ENCODE measurements at places on chromosomes 3 and 15.
A peak's percentile ranks its signal among the peaks of the same experiment; 100 is the strongest.

GRCh38 chr3:56192001-56192400 is 276.3 kb downstream of the ERC2 start:
- ATAC-seq = no peak

DNA sequence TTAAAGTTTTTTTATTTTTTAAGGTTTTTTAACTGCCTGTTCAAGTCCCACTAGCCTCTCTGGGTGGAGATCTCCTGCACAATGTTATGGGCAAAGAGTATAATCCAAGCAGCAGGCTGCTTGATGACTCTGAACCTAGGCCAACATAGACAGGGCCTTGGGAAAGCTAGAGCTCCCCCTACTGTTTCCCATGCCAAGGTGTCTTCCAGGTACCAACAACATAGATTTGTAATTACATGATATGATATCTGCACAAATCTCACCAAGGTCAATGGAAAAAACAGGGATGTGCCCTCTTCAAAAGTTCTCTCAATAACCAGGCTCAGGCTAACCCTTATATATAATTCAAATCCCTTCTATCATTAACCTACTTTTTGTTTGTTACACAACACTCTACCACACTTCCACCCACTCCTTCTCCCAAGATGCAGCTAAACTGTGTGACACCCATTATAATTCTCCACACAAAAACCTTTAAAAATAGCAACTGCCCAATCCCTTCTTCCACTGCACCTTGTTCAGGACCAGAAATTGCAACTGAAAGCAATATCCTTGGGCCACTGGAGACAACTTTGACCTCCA is 43.8 kb downstream of the RBM15B start:
- peak; percentile 95 for ATAC-seq

GRCh38 chr3:163644172-163644571 is 1434.1 kb downstream of the SI start:
- ATAC-seq = no peak

DNA sequence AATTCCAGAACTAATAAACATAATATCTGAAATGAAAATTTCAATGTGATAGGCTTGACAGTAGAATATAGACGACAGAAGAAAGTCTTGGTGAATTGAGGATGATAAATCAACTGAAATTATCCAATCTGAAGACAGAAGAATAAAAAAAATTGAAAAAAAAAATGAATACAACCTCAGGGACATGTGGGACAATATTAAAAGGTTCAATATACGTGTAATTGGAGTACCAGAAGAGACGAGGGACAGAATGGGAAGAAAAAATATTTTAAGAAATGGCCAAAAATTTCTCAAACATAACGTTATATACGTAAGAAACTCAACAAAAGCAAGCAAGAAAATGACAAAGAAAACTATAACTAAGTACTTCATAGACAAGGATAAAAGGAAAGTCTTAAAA is 43.3 kb upstream of the HCLS1 start:
- no peak for ATAC-seq

GRCh38 chr3:83843716-83844115 is 1115.1 kb upstream of the CADM2 start:
- no peak for ATAC-seq

DNA sequence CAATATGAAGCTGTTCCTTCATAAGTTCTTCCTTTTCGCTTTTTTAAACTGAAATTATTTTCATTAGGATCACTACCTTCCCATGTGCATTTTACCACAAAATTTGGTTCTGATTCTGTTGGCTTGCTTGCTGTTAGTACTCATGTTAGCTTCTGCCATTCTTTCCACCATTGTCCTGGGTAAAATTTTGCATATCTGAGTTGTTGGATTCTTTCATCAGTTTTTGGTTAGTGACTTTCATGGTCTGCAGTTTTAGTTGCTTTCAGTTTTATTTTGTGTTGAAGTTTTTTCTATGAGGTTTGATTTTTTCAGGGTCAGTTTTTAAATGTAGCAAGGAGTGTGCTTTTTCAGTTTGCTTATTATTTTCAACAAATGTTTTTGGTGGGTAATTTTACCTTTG is 71.9 kb downstream of the SMAD3 start:
- ATAC-seq = no peak

DNA sequence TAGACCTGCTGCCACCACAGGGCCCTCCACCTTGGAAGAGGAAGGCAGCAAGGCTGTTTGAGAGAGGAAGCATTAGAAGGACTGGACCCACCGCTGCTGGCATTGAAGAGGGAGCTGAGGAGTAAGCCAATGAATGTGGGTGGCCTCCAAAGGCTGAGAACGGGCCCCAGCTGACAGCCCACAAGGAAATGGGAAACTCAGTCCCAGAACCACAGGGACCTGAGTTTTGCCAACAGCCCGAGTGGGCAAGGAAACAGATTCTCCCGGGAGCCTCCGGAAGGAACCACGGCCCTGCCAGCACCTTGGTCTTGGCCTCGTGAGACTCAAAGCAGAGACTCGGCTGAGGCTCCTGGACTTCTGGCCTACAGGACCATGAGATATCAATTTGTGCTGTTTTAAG is 95.4 kb upstream of the SNRPA1 start:
- no peak for ATAC-seq

DNA sequence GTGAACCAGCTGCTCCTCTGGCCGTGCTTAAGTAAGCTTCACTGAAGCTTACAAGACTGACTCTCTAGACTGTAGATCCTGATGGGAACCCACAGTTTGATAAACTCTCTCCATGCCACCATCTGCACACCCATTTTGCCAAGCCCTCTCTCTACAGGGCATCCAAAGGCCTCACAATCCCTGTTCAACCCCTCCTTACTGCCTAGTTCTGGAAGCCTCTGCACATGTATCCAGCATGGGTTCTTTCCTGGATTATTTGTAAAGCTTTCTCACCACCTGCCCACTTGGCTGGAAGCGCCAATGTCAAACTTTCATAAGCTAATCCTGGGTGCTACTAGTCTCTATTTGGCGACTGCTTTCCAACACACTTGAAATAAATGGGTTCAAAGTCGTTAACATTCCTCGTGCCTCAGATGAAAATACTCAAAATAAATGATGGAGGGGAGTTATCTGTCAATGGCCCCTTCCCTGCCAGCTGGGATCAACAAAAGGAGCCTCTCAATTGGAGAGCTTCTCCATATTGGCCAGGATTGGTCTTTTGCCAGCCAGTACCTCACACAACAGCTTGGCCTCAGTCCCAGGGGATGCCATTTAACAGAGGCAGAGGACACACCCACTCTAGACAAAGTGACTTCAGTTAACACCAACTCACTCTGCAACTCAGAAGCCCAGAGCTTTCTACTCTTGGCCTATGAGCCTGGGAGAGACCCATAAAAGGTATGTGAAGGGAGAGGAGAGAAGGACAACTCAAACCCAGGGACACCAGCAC is 48.1 kb downstream of the SH3BP5 start:
- ATAC-seq = peak; percentile 62

GRCh38 chr15:101531170-101531569 is 41.7 kb upstream of the PCSK6 start:
- ATAC-seq = no peak

DNA sequence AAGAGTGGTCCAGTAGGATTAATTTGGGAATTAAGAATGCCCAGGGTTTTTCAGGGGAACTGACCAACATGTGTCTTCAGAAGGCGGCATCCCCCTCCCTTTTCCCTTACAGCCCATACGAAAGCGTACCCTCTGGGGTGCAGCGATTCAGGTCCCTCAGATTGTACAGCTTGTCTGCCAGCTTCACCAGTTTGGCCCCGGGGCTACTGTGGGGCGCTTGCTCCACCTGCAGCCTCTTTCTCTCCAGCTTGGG is 848 bp downstream of the HDDC3 start:
- no peak for ATAC-seq

GRCh38 chr3:143998266-143998665 is 26.6 kb downstream of the DIPK2A start:
- ATAC-seq = no peak

DNA sequence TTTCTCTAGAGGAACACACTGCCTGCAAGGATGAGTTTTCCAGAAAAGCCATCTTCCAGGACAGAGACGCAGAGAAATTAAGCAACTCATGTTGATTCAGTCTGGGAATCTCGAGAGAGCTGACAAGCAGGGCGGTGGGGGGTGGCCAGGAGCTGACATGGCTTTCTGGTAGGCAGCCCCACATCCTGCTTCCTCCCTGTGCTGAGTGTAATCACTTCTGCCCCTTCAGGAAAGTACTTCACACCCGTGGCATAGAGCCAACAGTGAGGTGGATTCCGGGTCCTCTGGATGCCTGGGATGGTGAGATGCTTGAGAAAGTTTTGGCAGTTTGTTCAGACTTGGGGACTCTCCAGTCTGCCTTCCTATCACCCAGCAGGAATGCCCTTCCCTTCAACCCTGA is 221.1 kb downstream of the SLCO3A1 start:
- ATAC-seq = peak; percentile 20

DNA sequence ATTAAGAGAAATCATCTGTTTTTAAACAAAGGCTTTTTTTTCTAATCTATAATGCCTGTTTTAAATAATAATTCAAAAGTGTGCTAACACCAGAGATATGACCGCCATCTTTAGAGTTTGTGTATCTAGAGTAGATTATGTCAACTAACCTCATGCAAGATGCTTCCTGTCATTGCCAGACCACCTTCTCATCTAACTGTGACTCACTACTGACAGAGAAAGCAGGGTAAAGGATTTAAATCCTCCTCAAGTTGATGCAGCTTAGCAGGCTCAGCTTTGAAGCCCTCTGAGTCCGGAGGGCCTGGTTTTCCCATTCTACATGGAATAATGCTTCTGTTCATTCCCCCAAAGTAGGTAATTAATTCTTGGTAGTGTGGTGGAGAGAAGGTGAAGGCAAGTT is 108.5 kb downstream of the ECT2 start:
- ATAC-seq = no peak

DNA sequence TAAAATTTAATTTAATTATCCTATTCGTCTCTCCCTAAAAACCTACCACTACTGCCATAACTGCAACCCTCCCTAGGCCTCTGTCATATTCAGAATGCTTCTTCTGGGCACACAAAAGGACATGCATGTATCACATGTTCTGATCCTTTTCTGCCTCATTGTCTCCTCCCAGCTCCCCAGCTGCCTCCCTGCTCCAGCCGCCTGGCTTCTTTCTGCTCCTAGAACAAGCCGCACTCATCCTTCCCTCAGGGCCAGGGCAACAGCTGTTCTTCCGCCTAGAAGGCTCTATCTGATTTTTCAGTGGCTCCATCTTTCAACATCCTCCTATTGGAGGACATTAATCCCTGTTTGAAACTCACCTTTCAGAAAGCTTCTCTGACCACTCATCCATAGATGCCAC is 38.6 kb downstream of the TMED3 start:
- no peak for ATAC-seq

DNA sequence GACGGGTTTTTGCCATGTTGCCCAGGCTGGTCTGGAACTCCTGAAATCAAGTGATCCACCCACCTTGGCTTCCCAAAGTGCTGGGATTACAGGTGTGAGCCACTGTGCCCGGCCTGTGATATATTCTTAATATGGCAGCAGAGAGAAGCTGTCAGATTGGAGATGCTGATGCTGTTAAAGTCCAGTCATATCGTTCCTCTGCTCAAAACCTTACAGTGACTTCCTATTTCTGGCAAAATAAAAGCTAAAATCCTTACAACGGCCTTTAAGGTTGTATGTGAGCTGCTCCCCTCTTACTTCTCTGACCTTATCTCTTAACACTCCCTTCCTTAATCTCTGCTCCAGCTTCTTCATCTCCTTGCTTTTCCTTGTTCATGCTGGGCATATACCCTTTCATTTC is 26.6 kb upstream of the MGA start:
- ATAC-seq = no peak

- no peak for ATAC-seq
These were observed 126.5 kb upstream of the CMC1 start for GRCh38 chr3:28114893-28115292.

- no peak for ATAC-seq
These were observed 162.1 kb upstream of the LRIG1 start for GRCh38 chr3:66662894-66663293.

- ATAC-seq = peak; percentile 37
These were observed 654 bp upstream of the C3orf38 start for GRCh38 chr3:88149101-88149508.

DNA sequence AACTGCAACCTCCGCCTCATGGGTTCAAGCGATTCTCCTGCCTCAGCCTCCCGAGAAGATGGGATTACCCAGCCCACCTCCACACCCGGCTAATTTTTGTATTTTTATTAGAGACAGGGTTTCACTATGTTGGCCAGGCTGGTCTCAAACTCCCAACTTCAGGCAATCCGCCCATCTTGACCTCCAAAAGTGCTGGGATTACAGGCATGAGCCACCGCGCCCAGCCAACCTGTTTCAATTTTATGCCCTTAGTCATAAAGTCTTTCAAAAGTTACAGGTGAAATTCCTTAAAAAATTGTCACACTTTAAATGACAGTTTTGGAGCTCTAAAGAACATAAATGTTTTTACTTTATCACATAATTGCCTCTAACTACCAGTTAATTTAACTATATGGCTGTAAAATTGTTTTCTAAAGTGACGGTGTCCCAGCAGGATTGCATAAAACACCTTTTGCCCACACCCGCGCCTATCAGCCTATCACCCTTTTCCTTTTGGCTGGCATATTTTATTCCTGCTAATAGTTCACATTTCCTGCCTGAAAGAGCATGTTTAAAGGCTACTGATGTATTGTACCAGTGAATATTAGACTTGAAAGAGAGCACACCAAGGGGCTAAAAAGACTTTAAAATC is 164.2 kb upstream of the SEMA6D start:
- no peak for ATAC-seq

GRCh38 chr15:79463043-79463780 is 31.1 kb downstream of the MINAR1 start:
- ATAC-seq = no peak

- ATAC-seq = no peak
These were observed 211.0 kb downstream of the GABRB3 start for GRCh38 chr15:26561896-26562295.

GRCh38 chr15:22259881-22260421 is 179.6 kb downstream of the OR4M2 start:
- no peak for ATAC-seq

- peak; percentile 82 for ATAC-seq
These were observed 588 bp upstream of the VIPR1 start for GRCh38 chr3:42501681-42502428.

- ATAC-seq = no peak
These were observed 24.4 kb upstream of the THBS1 start for GRCh38 chr15:39556461-39556860.

Data from SK-N-SH treated with all-trans-retinoic acid at 6 μM for 48 hours (cell line).